ENCODE measurements at places on chromosomes 6 and 20.

- DNase-seq, result no peak
Measured at GRCh38 chr20:9129756-9130155, 60.9 kb downstream of the PLCB4 start.

DNA sequence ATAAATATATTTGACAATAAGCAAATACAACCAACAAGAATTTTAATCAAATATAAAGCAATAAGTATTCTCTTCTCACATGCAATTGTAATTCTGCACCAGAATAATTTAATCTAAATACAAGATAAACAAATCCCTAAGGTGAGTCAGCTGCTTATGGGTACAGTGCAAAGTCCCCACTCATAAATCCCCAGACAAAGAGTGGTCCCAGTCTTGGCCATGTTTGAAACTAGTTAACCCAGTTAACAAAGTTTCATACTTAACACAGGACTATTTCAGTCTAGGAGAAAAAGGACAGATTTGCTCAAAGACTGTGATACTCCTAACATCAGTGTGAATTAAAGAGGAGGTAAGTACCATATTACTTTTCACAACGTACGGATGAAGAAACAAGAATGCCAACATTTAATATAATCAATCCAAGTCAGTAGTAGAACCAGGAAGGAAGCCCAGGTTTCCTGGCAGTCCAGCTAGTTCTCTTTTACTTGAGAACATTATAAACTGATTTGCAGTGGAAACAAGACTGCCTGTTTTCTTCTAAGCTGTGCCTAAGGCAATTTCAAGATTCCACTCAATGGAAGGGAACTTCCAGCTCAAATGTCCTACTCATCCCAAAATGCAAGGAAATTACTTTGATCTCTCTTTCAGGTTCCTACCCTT, 10.4 kb downstream of the SAMD3 start:
- no peak for DNase-seq

GRCh38 chr6:14537030-14537429, 419.5 kb downstream of the CD83 start:
- DNase-seq, result no peak

DNA sequence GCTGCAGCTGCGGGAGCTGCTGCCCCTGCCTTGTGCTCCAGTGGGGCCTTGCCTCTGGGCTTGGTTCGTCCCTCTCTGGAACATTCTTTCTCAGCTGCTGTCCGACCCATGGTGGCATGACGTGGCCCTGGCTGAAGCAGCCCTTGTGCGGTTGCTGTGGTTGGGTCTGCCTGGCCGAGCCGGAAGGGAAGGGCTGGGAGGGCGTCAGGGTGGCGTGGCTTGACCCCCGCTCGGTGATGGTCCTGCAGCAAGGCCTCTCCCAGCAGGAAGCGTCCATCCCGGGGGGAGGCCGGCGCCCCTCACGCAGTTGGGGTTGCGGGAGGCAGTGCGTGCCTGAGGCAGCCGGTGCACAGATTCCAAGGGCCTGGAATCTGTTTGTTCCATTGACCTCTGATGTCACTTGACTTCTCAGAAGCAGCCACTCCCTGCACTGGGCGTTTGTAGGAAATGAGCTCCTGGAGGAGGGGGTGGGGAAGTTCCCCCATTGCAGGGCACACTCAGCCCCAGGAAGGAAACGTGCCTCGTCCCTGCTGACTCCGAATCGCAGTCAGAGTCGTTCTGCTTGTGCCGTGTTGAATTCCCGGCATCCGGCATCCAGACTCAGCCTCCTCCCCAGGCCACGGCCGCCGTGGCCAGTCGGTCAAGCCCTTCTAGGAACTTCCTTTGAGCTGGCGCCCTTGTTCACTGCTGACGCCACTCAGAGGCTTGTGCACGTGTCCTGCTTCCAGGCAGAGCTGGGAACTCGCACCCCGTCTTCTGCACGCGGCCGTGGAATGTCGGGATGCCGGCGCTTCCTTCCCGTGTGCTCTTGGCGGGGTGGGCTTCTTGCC, 9.7 kb upstream of the TNFRSF6B start:
- peak; percentile 23 for DNase-seq

DNA sequence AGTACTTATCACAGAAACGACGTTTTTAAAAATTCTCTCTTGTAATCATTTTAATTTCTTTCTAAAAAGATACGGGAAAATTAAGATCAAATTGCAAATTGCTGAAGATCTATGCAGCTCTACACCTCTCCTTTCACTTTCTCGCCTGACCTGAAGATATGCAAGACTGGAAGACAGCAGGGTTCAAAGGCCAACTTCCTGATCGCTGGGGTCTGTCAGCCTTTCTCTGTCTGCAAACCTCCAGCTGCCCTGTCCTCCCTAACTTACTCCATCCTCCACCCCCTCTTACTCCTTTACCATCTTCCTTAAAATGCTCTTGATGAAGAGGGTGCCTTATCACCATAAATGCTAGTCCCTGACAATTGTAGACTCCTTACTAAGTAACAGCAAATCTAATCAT, 63.7 kb downstream of the POPDC3 start:
- no peak for DNase-seq

DNA sequence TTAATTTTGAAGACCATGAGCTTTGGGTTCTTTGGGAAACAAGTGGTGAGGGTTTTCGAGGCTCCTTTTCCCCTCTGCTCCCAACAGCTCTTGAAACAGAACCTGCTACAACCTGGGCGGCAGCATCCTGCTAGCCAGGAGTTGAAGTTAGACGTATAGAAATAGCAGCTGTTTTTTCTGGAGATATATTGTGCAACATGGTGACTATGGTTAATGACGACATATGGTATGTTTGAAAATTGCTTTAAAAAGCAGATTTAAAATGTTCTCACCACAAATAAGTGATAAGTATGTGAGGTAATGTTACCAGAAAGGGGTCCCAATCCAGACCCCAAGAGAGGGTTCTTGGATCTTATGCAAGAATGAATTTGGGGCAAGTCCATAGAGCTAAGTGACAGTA, 138.9 kb downstream of the PDE7B start:
- DNase-seq, result no peak

DNA sequence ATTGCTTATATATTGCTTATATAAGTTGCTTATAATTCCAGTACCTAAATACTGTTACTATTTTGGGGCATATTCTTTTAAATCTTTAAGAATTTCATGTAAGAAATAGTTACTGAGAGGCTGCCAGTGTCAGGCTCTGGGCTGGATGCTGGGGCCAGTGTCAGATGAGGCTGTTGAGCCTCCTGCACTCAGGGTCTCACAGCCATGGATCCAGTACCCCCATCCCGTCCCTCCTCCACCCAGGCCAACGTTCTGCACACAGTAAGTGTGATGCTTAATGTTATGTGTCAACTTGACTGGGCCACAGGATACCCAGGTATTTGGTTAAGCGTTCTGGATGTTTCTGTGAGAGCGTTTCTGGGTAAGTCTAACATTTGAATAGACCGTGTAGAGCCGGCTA, 119.5 kb upstream of the PMEPA1 start:
- no peak for DNase-seq

- DNase-seq, result no peak
Measured at GRCh38 chr6:45648262-45648620, 270.5 kb upstream of the SUPT3H start.

GRCh38 chr20:49160057-49160929, 27.8 kb downstream of the STAU1 start:
- DNase-seq, result no peak

- no peak for DNase-seq
Measured at GRCh38 chr6:17204533-17204932, 76.6 kb upstream of the RBM24 start.

GRCh38 chr6:143205991-143206390, 145.3 kb downstream of the AIG1 start:
- DNase-seq, result peak; percentile 70

DNA sequence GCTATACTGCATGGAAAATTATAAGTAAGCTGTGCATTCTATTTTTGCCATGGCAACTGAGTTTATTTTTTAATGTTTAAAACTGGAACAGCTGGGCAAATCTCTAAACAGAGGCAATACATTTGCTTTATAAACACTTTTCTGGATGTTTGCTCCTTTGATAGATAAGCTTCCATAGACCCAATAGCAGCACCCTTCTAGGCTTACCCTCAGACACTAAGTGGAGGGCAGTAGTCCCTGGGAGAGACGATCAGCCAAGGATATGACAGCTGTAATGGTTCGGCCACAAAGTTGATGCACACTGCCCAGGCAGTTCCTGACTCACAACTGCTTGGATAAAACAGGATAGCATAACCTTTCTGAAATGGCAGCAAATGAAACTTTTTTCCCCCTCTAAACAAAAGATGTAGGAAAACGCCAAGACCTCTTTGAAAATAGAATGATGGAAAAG, 8.5 kb upstream of the MRPS10 start:
- peak; percentile 93 for DNase-seq

DNA sequence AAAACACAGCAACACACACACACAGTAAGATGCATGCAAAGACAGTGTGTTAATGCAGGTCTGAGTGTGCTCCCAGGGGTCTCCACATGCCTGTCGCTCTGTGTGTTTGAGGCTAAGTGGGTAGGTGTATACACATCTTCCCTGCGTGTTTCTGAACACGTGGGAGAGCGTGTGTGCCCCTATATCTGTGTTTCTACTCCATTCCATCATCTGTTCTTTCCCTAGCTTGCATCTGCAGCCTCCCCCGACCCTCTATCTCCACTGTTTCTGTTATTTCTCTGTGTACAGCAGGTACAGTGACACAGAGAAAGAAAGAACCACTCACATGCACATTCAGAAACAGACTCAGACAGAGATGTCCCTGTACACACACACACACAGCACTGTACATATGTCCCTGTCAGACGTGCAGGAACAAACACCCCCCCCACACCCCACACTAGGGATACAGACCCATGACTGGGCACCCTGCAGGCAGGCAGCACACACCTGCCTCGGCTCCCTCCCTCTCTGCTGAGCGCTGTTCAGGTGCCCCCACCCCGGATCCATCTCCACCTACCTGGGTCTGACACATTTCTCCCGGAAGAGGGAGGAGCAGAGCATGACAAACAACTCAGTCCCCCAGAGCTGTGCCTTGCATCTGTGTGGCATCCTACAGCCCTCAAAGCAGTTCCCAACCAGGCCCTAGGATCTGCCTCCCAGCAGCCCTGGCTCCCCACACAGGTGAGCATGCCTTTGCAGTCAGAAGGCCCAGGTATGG, 27.6 kb downstream of the KCNK15 start:
- DNase-seq, result no peak

GRCh38 chr20:40512591-40512990, 176.4 kb downstream of the MAFB start:
- no peak for DNase-seq

GRCh38 chr20:44442298-44443070, 33.2 kb upstream of the TTPAL start:
- DNase-seq, result no peak

GRCh38 chr20:57608516-57608915, 11.7 kb downstream of the ZBP1 start:
- DNase-seq, result no peak

Data from M059J (cell line).